ENCODE measurements at places on chromosomes 7 and 10.

- DNase-seq: no peak
Measured at GRCh38 chr10:115975506-115975905, 297.5 kb downstream of the GFRA1 start.

DNA sequence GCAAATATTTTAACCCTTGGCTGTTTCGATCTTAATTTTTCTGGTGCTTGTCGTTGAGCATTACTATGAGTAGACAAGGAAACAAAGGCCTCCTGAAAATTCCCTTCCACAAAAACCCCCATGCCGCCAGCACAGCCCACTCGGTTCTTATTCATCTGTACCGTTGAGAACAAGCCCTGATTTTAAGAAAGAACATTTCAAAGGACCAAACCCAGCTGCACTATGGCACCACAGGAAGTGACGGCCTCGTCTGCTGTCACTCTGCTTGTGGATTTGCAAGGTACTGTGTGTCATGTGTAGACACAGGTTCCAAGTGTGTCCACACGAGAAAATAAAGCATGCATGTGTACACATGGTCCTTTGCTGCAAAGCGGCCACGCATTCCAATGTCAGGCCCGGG is 285.2 kb downstream of the DNAJB6 start:
- DNase-seq: no peak

GRCh38 chr10:30488316-30488715 is 54.3 kb downstream of the MAP3K8 start:
- DNase-seq: no peak

GRCh38 chr7:128136215-128136597 is 104.9 kb upstream of the LEP start:
- DNase-seq: no peak

GRCh38 chr10:77799352-77799751 is 127.2 kb downstream of the DLG5 start:
- DNase-seq: peak; percentile 26

GRCh38 chr7:47337531-47337930 is 244.4 kb downstream of the TNS3 start:
- no peak for DNase-seq

- DNase-seq: no peak
Measured at GRCh38 chr7:122269241-122269640, 35.3 kb downstream of the FEZF1 start.

- no peak for DNase-seq
Measured at GRCh38 chr10:129483430-129484010, 16.5 kb downstream of the MGMT start.

DNA sequence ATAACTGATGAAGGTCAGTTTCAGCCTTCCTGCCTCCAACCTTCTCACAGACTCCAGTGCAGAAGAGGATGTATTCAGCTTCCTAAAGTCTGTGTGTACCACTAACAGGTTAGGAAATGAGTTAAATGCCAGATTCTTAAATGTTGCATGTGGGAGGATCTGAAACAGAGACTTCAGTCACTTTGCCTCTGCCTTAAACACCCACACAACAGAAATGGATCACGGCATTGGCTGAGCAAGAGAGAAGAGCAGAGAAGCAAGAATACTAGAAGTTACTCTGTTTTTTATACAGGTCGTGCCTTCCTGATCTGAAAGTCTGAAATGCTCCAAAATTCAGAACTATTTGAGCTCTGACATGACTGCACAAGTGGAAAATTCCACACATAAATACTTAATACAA is 98.9 kb upstream of the ARHGAP21 start:
- no peak for DNase-seq

GRCh38 chr10:22662733-22663330 is 51.5 kb downstream of the PIP4K2A start:
- no peak for DNase-seq

DNA sequence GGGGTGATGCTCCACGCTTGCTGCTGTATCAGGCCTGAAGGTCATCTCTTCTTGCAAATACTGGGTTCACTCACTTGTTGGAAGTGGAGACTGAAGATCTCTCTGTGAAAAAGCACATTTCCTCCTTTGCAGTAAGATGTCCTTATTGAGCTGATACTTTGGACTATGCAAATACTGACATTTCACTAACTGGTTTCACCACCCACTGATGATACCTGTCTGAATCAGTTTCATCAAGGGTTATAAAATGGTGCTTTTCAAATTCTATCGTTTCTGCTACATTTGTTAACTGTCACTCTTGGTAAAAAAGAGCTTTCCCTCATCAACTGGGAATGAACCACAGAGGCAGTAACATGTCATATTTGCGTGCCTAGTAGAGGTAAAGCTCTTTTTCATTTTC is 35.5 kb downstream of the RAB19 start:
- DNase-seq: no peak
